NCI-H526 treated with DMSO at 0.1 percent for 48 hours (cell line): ENCODE measurements at places on chromosomes 4 and X.

- DNase-seq, result peak; percentile 35
Measured at GRCh38 chr4:152454398-152455011, 81.4 kb downstream of the FBXW7 start.

DNA sequence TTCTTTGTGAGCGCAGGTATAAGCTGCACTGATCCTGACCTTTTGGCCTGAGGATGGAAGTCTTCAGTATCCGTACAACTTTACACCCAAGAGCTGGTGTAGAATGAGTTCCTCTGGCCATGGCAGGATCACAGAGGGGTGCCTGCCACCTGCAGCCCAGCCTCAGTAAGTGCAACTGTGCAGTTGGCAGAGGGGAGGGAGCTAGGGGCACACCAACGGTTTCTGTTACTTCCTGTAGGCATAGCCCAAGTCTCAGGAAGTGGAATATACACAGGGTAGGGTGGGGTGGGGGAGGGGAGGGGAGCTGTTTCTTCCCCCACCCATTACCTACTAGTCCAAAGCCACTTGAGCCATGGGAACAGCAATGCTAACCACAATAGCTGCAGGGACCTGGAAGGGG is 85.4 kb upstream of the GBA3 start:
- no peak for DNase-seq

- DNase-seq, result no peak
Measured at GRCh38 chr4:2159931-2160330, 82.0 kb downstream of the HAUS3 start.

DNA sequence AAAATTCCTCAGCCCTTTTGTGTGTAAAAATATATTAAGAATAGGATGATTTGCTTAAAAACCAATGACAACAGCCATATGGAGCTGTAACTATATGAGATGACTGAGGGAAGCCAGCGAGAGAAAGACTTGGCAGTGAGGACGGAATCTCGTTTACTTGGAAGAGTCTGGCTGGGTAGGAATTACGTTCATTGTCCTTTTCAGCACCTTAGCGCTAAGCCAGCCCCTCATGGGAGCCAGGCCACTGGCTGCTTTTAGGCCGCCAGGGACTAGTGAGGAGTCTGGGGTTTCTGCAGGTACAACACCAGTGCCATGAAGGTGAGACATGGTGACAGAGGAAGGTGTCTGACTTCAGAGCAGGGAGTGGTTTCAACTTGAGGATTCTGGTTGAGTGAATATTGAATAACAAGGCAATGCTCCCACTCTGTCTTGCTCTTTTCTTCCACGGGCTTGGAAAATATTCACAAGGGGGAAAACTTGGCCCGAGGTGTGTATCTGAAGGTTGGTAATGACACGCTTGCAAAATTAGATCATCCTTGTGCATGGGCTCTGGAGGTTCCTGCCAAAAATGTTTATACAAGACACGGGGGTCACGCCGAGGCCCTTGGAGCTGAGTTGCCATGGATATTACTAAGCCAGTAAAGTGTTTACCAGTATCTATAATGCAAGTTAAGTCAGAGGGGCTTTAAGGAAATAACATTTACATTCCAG is 17.4 kb downstream of the KLF3 start:
- no peak for DNase-seq

DNA sequence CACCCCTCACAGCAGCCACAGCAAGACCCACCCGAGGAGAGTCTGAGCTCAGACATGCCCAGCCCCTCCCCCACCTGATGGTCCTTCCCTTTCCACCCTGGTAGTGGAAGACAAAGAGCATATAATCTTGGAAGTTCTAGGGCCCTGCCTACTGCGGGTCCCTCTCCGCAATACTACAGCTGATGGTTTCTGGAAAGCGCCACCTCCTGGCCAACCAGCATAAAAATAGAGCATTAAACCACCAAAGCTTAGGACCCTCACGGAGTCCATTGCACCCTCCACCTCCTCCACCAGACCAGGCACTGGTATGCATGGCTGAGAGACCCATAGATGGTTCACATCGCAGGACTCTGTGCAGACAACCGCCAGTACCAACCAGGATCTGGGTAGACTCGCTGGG is 78.2 kb downstream of the SH3BGRL start:
- DNase-seq, result no peak

DNA sequence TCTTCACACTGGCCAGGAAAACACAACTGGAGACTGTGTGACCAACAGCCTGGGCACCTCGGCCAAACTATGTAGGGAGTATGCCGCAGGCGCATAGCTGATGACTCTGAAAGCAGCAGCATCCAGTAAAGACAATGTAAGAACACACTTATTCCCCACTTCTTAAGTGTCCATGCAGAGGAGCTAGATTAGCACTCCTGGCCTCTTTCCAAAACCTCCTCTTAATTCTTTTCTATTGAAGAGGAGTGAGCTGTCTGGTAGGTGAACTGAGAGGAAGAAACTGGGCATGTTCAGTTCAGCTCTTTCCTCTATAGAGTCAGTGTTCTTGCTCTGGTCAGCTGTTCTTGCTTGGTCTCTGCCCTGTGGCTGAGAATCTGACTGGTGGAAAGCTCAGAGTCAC is 21.1 kb downstream of the NMU start:
- DNase-seq, result no peak

GRCh38 chr4:176971576-176972115 is 178.9 kb upstream of the VEGFC start:
- no peak for DNase-seq

DNA sequence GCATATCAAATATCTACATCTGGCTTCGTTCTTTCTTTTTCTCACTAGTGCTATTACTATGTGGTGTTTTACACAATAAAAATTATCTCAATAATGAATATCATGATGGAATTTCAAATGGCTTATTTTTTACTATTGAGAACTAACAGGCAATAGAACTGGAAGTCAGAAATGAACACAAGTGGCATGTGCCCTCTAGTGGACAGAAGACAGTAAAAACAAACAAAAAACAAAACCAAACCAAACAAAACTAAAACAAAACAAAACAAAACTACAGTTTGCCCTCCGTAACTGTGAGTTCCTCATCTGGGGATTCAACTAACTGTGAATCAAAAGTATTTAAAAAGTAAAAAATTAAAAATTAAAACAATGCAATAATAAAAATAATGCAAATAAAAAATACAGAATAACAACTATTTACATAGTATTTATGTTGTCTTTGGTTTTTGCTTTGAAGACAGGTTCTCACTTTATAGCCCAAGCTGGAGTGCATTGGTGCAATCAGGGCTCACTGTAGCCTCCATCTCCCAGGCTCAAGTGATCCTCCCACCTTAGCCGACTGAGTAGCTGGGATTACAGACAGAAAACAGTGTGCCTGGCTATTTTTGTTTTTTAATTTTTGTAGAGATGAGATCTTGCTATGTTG is 195.6 kb upstream of the TACR3 start:
- no peak for DNase-seq

GRCh38 chrX:9352694-9353411 is 112.0 kb upstream of the TBL1X start:
- no peak for DNase-seq

DNA sequence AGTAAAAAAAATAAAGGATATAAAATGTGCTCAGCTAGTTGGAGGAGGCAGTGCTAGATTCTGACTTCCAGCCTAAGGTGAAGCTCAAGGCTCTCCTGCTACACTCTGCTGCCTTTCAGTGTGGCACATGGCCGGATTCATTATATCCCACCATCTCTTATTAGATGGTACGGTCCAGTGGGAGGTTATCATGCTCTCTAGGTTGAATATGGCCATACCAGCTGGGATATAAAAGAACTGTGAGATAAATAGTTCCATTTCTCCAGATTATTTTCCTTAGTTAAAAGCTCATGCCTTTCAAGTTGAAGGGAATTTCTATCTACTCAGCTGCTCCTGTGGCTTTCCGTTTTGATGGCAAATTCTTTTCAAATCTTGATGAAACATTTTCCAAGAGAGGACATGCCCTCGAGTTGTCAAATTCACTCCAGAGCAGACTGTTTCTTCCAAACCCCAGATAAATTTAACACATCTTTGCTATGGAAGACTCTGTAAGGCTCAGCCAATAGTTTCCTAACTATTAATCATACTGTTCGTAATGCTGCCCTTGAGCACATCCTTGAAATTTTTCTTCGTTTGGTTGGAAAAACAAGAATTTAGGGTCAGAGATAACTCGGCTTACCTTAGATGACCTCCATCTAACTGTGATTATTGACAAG is 2.2 kb upstream of the MGARP start:
- DNase-seq, result no peak

DNA sequence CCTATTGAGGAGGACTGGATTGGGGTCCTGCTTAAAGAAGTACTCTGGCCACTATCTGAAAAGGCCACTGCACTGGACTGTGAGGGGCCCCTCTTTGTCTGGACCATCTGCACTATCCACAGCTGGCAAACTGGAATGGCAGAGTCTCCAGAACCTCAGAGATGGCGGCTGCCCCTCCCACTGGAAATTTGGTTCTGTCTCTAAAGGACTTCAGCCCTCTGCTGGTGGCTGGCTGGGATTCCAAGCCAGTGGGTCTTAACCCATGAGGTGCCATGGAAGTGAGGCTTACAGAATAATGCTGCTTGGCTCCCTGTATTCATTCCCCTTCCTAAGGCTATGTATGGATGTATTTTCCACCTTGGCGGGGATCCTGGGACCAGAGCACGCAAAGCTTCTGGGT is 41.6 kb upstream of the CYLC1 start:
- DNase-seq, result no peak

DNA sequence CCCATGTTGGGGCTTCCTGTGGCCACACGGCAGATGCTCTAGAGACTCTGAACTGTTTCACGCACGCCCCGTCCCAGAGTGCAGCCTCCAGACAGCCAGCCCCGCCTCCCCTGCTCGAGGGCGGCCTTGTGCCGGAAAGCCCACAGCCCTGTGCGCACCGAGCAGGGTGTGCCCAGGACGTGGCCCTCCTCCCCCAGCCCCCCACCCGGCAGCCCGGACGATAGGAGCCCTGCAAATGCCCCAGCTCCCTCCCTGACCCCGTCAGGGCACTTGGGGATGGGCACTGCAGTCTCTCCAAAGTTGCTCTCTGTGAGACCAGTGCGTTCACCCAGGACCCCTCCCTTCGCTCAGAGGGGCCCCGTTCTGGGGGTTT is 37.3 kb downstream of the ADRA2C start:
- DNase-seq, result no peak

GRCh38 chr4:106584337-106584989 is 215.9 kb upstream of the GIMD1 start:
- DNase-seq, result no peak

GRCh38 chrX:106959901-106960300 is 39.7 kb downstream of the CLDN2 start:
- DNase-seq, result peak; percentile 19

DNA sequence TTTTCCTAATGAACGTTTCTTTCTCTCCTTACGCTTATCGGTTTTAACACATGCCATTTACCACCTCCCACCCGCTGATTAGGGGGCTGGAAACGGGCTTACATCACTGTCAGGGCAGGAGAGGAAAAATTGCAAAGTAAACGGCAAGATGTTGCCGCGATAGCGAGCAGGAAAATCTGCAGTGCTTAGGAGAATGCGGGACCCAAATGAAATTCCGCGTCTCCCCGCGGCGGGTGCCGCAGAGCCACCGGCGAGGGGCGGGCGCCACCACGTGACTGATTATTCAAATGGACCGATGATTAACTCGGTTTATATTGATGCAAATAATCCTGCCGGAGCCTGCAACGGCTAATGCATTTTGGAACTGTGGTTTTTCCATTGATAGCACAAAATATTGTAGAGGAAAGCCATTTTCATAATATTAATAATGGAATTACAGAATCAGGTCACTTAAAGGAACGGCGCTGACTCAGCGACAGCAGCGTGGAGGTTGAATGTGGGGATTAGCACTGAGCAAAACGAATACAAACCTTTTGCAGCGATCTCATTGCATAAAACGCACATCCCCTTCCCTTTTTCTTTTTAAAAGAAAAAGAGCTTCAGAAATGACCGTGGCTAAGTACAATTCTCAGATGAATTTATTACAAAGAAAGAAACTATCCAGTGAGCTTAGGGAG is 224.2 kb downstream of the STIM2 start:
- peak; percentile 51 for DNase-seq

- no peak for DNase-seq
Measured at GRCh38 chr4:38846015-38846414, 10.6 kb downstream of the TLR6 start.

DNA sequence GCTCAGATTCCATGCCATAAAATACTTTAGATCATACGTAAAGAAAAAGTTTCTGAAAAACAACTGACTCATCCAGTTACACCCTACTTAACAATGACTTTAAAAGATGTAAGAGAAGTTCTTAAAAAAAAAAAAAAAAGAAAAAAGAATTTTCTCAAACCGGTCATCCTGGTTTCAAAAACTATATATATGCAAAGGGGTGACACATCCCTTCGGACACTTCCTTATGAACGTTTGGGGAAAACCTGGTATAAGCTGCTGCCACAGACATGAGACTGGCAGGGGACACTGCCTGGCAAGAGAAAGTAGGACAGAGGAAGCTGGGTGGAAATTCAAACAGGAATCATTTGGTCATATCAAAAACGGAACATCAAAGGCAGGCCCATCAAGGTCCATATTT is 81.2 kb upstream of the PRSS48 start:
- no peak for DNase-seq

GRCh38 chr4:70559211-70559830 is 32.7 kb upstream of the AMBN start:
- peak; percentile 5 for DNase-seq

- no peak for DNase-seq
Measured at GRCh38 chr4:44462259-44462658, 13.7 kb upstream of the KCTD8 start.

- no peak for DNase-seq
Measured at GRCh38 chr4:140109292-140109691, 44.7 kb downstream of the MAML3 start.

- DNase-seq, result no peak
Measured at GRCh38 chr4:180057891-180058671, 2185.1 kb upstream of the TENM3 start.

DNA sequence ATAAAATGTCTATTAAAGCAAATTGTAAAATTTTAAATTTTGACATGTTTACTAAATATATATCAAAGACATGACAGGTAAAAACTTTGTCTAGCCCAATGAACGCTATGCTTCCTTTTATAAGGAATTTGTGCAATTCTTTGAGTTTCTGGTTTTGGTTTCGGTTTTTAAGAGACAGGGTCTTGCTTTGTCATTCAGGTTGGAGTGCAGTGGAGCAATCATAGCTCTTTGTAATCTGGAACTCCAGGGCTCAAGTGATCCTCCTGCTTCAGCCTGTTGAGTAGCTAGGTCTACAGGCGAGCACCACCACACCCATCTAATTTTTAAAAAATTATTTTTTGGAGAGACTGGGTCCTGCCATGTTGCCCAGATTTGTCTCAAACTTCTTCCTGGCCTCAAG is 60.7 kb downstream of the BLTP1 start:
- no peak for DNase-seq
